H7 (cell line): ENCODE measurements at places on chromosomes 13 and 19. TPM values are rescaled to one million over a fixed set of nuclear protein-coding genes. Genes with fewer than 3 reads are reported as not detected.

DNA sequence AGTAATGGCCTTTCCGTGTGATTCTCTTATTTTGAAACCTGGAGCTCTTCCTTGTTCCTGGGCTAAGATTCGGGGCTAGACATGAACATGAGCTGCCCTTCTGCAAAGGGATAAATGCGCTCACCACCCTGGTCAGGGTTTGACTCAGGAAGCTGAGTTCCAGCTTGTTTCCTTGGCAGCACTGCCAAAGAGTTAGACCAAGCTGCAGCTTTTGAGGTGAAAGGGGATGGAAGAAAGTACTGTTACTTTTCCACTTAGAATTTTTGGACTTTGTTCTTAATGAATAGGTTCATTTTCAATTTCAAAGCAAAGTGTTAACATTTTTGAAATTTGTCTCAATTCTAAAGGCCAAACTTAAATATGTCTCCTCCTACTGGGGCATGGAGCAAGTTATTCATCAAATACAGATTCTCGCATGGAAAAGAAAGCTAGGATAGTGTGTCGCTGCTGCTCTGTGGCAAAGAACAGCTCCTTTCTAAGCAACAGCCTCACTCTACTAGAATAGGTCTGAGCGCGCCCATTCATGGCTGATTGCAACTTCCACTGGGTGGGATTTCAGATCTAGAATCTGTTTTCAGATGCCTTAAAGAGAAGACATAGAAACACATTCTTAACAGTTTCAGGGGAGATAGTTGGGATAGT, 2.2 kb downstream of the RGCC start:
- DNase-seq, result peak; percentile 15

NHLRC3 gene
- total RNA-seq, result 10.8 and 15.0 TPM in 2 replicates

- no peak for DNase-seq
These were observed 39.9 kb downstream of the ITGBL1 start for GRCh38 chr13:101492251-101492910.

- no peak for DNase-seq
These were observed 40.2 kb downstream of the CCNE1 start for GRCh38 chr19:29851769-29852521.

DNA sequence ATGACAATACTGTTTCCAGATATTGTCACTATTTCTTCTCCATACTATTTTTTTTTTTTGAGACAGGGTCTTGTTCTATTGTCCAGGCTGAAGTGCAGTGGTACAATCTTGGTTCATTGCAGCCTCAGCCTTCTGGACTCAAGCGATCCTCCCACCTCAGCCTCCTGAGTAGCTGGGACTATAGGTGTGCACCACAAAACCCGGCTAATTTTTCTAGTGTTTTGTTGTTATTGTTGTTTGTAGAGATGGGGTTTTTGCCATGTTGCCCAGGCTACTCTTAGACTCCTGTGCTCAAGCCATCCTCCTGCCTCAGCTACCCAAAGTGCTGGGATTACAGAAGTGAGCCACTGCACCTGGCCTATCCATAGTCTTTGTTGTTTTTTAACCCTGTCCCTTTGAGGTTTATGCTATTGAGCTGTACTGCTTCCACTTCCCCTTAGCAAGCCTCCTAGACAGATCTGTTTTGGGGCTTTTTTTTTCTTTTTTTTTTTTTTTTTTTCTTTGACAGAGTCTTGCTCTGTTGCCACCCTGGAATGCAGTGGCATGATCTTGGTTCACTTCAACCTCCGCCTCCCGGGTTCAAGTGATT, 27.6 kb upstream of the MAP3K10 start:
- DNase-seq, result no peak

DNA sequence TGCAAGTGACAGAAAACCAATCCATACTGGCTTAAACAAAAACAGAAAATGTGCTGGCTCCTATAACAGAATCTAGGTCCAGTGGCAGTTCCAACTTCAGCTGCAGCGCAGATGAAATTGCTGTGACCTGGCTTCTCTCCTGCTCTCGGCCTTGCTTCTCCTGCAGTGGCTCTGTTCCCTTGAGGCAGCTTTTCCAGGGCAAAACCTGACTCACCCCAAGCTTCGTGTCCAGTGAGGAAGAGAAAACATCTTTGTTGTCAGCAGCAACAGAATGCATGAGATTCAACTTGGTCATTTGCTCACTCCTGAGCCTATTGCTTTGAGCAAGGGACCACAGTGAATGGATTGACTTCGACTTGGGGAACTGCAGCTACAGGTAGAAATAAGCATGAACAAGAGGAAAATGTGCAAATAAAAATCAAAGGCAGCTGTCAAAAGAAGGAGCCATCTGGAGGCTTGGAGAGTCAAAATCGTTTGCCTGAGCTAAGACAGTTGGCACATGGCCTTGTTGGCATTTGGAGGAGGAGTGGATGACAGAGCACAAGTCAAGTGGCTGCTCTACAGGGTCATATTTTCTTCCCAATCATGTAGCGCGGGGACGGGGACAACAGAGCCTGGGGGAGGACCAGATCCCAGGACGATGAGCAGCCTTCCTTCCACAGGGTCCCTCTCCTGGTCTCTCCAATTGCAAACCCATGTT, 523.4 kb downstream of the FGF9 start:
- no peak for DNase-seq

DNA sequence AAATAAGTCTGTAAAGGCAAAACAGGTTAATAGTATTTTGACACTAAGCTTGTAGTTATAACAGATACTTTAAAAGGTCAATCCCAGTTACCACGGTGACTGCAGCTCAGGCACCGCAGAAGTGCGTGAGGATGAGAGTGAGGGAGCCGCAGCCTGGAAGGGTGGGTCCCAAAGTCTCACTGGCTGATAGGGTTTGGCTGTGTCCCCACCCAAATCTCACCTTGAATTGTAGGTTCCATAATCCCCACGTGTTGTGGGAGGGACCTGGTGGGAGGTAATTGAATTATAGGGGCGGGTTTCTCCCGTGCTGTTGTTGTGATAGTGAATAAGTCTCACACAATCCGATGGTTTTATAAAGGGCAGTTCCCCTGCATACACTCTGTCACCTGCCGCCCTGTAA, 40.0 kb upstream of the GAS6 start:
- no peak for DNase-seq

- DNase-seq, result no peak
These were observed 42.6 kb upstream of the AMER2 start for GRCh38 chr13:25214491-25215252.

MCEMP1 gene
- not detected in 2 replicates for total RNA-seq

DNA sequence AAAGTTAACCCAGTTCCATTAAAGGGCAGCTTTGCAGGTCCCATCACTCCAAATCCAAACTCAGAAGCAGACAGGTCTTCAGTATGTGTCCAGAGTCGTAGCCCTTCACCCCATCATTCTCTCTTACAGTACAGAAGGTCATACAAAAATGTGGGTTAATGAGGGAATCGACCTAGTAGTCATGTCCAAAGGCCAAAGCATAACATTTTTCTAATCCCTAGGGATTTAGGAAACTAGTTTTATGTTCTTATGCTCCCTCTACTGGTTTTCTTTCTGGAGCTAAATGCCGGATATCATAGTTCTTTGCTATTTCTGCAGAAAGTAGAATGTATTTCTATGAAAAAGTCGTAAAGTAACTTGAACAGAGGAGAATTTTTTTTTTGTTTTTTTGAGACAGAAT, 72.2 kb downstream of the DHRS12 start:
- no peak for DNase-seq
